ENCODE measurements at places on chromosomes 3 and 15.

GRCh38 chr3:31754575-31755278 is 222.0 kb downstream of the STT3B start:
- DNase-seq: no peak

GRCh38 chr3:97958396-97958795 is 13.8 kb downstream of the RIOX2 start:
- no peak for DNase-seq

DNA sequence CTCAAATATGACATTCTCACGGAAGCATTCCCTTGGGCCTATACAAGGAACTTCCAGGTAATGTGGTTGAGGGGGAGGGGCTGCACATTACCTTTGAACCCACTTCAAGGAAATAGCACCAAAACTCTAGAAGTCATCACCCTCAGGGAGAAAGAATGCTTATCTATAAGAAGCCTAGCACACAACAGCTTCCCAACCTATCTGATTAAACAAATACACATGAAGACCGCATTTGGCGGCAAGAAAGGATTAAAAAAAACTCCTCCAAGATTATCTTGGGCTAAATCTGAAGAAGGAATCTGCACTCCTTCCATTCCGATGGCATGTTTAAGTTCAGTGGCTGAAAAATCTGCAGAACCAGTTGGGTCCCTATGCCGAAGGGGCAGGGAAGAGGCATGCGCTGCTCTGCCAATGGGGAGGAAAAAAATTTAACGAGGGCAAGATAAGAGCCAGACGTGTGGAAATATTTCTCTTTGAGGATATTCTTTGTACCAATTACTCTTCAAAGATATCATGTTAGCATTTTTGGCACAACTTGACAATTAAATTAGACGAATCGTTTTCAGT is 82.0 kb upstream of the WNT5A start:
- no peak for DNase-seq

DNA sequence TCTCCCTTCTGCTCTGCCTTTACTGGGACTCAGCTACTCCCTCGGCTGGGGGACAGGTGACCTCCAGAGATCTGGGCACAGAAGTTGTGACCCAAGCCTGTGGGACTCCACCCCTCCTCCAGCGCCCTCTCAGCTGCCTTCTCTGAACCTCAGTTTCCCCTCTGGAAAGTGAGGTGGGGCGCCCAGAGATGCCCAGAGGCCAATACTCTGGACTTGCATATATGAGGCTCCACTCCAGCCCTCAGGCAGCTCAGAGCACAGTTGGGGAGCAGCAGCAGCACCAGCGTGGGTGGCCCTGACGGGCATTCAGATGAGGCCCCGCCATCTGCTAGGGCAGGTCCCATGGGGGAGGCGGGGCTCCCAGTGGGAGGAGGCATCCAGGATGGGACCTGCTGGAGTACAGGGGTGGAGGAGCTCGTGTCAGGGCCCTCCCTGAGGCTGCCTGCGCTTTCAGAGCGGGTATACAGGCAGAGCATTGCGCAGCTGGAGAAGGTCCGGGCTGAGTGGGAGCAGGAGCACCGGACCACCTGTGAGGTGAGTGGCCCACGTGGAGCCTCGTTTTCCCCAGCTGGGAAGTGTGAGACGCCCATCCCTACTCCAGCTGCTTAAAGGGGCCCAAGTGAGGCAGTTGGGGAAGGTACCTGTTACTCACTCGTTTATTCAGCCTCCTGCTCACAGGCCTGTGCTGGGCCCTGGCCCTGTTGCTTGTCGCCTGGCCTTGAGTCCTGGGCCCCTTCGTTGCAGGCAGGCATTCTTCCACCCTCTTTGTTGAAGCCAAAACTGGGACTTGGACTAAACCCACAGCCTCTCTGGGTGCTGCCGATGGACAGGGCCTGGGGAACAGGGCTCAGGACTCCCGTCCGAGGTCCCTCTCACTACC is 35.4 kb downstream of the PSTPIP1 start:
- no peak for DNase-seq

GRCh38 chr3:173371848-173372487 is 25.6 kb upstream of the NLGN1 start:
- no peak for DNase-seq

DNA sequence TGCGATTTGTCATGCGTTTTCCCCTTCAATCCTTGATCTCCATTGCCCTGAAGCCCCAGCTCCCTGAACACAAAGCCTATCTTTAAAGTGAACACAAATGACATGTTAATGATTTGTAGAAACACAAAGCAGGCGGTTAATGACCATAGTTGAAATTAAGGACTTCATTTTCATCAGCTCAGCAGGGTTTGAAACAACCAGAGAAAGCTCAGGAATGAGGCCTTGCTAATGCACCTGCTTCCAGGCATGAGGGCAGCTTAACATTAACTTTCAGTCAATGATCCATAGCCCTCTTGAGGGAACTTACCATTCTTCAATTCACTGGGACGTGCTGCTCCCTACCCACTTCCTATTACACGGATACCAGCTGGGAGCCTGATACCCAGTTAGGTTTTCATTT is 427.2 kb upstream of the CBLB start:
- no peak for DNase-seq

DNA sequence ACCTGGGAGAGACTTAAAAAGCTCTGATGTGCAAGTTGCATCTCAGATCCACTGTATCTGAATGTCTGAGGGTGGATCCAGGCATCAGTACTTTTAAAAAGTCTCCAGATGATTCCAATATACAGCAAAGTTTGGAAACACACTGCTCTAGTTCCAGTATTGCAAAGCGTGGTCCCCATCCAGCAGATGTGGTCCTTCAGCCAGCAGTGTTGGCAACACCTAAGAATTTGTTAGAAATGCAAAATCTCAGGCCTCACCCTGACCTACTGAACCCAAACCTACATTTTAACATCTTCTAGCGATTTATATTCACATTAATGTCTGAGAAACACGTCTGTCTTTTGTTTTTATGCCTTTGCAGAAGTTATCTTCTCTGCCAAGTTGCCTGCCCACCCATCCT is 32.2 kb upstream of the SGO1 start:
- no peak for DNase-seq

DNA sequence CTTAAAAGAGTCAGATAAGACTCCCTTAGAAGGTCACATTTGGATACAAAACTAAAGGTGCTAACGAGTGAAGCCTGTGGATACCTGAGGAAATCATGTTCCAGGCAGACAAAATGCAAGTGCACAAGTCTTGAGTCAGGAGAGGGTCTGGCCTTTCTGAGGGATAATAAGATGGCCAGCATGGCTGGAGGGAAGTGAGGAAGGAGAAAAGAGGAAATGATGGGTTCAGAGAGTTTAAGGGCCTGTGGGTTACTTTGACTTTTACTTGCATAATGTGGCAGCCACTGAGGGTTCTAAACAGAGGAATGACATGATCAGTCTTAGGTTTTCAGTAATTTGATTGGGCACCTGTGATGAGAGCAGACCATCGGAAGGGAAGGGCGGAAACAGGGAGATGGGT is 3.5 kb upstream of the ROPN1B start:
- no peak for DNase-seq

DNA sequence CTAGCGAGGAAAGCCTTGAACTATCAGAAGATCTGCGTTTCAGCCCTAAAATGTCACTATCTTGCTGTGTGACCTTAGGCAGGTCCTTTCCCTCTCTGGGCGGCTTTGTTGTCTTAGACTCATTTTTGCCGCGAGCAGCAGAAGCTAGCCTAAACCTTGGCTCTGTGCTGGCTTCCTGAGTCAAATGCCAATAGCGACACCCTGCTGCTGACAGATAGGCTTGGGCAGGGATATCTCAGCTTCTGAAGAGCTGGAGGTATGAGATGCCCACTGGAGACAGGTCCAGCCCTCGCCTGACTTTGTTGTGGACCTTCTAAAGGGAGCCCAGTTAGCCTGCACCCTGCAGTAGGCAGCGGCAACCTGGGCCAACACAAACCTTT is 1.3 kb downstream of the ADAMTSL3 start:
- no peak for DNase-seq

DNA sequence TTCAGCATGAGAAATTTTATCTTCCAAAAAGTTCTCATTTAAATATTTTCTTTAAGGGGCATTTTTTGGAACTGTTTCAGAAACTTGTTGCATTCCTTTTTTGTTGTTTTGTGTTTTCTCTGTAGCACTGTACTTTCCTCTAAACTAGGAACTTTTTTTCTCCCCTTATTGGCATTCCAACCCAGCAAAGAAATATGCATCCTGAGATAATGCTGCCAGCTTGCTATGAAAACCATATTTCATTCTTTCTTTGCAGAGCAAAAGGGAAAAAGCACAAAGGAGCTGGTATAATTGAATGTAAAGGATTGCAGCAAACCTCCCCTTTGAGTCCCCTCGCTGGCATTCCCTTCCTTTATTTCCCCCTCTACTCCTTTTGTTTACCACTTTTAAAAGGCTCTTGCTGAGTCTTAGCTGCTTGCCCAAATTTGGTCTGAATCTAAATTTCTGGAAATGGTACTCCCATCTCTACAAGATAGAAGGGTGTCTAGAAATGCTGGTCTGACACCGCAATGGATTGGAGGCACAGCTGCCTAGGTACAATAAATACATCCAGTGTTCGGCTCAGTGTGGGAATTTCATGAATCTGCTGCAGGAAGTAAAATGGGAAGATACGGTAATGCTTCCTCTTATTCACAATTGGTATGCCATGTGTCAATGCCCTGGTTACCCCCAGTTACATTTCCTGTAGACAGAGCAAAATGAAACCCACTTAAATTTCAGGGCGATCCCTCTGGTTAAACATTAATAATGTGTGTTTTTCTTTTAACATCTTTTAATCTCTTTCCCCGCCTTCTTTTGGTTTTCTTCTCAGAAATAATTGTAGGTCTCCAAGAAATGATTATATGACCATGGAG is 156.6 kb downstream of the MEIS2 start:
- DNase-seq: no peak

GRCh38 chr3:139537795-139538621 is 1.5 kb downstream of the RBP1 start:
- no peak for DNase-seq

DNA sequence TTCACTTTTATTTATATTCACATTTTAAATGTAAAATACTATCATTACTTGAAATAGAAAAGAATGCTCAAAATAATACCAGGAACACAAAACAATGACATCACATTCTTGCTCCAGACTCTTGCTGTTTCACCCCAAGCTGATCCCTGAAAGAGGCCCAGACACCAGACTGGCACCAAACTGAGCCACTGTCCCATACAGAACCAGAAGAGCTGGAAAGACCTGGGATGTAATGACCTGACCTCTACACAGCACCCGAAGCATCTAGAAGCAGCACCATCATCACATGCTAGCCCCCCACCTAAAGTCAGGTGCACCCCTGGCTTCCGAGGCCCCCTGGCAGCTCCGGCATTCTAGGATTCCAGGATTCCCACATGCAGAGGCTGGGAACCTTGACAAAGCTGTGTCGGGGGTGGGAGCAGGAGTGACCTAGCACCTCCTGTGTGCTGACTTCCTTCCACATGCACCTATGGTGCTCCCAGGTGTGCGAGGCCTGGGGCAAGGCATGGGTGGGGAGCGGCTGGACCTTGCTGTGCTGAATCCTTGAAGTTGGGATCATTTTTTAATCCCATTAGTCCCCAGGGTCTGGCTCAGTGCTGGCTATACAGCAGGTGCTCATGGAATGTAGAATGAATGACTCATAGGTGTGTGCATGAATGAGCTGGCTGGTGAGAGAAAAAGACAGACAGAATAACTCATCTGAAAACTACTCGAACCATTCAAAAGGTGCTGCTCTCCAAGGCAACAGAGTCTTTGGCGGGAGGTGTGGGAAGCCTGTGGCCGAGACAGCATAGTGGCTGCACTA is 144.7 kb upstream of the IQSEC1 start:
- DNase-seq: no peak

DNA sequence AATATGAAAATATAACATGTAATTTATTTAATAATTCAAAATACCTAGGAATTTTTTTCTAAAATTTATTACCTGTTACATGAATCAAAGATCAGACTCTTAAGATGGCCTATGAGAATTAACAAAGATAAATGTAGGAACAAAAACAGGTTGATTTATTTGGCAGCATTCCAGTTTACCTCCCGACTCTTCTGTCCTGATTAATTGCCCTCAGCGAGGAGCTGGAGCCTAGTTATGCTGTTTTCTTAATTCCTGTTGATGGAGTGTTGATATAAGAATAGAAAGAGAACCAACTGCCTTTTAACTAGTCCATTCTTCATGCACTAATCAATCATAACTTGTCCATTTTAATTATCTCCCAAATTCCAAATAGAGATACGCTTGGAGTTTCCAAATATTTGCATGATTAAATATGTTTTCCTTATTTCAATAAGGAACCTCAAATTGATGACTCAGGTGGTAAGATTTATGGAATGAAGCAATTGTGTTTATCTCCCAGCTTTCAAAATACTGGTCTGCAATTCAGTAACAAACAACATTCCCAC is 10.6 kb upstream of the CPB1 start:
- no peak for DNase-seq

DNA sequence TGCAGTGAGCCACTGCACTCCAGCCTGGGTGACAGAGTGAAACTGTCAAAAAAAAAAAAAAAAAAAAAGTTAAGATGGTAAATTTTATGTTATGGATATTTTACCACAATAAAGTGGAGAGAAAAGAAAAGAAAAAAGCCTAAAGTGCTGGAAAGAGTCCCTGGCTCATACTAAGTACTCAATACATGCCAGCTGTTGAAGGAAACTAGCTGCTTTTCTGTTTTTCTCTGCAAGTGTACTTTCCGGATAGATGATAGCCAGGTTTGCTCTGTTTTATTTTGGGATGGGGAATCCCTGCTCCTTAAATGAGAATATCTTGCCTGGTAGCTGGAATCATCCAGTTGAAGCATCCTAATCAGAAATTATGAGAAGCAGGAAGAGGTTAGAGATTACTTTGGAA is 10.9 kb downstream of the EID1 start:
- no peak for DNase-seq

DNA sequence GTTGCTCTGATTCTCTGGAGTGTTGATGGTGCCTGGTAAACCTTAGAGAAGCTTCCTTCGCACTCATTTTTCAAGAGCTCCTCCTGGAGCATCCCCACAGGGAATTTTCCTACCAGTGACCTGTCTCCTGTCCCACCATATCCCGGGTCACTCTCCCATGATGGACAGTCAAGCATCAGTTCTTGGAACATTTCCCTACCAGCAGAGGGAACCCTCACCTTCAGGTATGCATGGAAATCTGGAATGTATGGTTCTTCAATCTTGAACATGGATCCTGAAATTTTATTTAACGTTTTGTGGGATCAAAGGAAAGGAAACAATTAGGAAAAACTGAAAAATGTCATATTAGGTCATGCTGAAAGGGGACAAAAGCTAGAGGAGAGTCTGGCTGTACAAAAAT is 153.8 kb downstream of the SPATA16 start:
- no peak for DNase-seq

- DNase-seq: no peak
These were observed 37.0 kb upstream of the CDCP1 start for GRCh38 chr3:45182915-45183871.

GRCh38 chr15:69897471-69898237 is 200.1 kb downstream of the TLE3 start:
- DNase-seq: no peak

DNA sequence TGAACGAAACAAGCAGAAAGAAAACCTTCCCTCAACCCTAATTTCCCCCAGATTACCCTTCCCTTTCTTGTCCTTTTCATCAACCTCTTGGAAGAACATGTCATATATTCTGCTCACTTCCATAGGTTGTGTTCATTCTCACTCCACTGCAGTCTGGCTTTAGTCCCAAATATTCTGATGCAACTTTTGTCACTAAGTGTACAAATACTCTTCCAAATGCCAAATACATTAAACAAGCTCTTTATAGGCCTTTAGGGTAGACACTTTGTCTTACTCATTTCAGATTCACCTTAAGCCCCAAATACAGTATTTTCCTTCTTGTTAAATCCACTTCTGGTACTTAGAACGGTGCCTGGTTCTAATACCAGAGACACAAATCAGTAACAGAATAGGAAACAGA is 406.5 kb upstream of the CDIN1 start:
- DNase-seq: no peak
